Mesothelial cell of epicardium (in vitro differentiated cells): ENCODE measurements at places on chromosomes 6 and 20.

DNA sequence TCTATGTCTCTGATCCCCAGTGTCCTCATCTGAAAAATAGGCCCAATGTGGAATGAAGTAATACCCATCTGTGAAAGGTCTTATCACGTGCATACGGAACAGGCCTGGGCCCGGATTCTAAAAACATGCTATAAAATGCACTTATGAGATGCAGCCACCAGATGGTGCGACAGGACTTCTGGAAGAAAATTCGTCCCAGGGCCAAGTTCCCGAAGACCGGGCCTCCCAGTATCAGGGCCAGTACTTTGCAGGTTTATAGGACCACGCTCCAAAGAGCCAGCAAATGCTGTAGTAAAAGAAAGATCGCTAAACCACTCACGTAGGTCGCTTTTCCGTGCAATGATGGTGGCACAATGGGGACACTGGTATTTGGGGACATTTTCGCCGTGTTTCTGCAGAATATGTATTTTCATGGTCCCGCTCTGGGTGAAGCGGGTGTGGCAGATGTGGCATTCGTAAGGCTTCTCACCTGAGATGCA is 10.6 kb downstream of the CTCFL start:
- no peak overlapping the region for H3K4me3 ChIP-seq
- H3K27me3 ChIP-seq: peaks cover 26% of the 10 kb centered on the region
- H3K36me3 ChIP-seq: no peaks in the 10 kb centered on the region
- peaks cover 13% of the 10 kb centered on the region for H3K4me1 ChIP-seq
- peak; percentile 43 for DNase-seq
- no peak overlapping the region for H3K27ac ChIP-seq

DNA sequence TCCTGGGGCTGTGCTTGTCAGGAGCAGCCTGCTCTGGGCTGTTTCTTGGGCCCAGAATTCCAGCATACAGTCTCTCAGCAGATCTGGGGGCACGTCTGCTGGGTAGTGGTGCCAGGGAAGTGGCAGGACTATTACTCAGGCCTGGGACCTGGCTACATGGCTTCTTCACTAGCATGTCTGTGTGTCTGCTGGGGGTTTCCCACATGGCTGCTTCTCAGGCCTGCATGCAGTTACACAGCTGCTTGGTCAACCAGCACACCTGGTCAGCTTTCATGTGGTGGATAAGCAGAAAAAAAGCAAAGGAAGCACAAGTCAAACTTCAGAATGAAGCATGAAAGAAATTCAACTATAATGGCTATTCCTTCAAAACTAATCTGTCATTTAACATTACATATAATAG is 316.2 kb upstream of the NOX3 start:
- H3K27me3 ChIP-seq: peaks cover 4% of the 10 kb centered on the region
- DNase-seq: no peak
- H3K27ac ChIP-seq: no peak overlapping the region

DNA sequence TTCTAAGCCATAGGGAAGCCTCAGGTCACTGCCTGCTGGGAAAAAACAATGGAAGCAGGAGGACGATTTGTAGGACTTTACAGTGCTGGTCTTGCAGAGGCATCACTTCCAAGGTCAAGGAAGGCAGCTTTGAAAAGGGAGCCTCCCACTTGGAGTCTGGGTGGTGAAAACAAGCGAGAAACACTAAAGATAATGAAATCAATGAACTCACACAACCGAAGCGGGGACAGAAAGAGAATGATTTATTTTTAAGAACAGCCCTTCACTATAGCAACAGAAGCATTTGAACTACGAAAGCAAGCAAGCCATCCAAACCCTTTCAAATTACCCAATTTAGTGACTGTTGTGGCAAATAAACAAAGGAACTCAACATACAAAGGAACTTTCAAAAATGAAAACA is 227.5 kb downstream of the THBS2 start:
- no peak overlapping the region for H3K27ac ChIP-seq
- H3K4me3 ChIP-seq: no peak overlapping the region
- H3K27me3 ChIP-seq: no peaks in the 10 kb centered on the region
- H3K36me3 ChIP-seq: no peaks in the 10 kb centered on the region
- peaks cover 6% of the 10 kb centered on the region for H3K4me1 ChIP-seq
- DNase-seq: no peak

- no peaks in the 10 kb centered on the region for H3K27me3 ChIP-seq
- H3K4me1 ChIP-seq: peaks cover 2% of the 10 kb centered on the region
- H3K4me3 ChIP-seq: no peak overlapping the region
- no peak for DNase-seq
- no peak overlapping the region for H3K27ac ChIP-seq
Measured at GRCh38 chr6:2492686-2493523, 247.5 kb upstream of the GMDS start.

GRCh38 chr6:157104803-157105202 is 218.5 kb downstream of the TMEM242 start:
- peaks cover 31% of the 10 kb centered on the region for H3K4me1 ChIP-seq
- H3K36me3 ChIP-seq: peaks cover 23% of the 10 kb centered on the region
- no peaks in the 10 kb centered on the region for H3K27me3 ChIP-seq
- no peak for DNase-seq
- no peak overlapping the region for H3K4me3 ChIP-seq

DNA sequence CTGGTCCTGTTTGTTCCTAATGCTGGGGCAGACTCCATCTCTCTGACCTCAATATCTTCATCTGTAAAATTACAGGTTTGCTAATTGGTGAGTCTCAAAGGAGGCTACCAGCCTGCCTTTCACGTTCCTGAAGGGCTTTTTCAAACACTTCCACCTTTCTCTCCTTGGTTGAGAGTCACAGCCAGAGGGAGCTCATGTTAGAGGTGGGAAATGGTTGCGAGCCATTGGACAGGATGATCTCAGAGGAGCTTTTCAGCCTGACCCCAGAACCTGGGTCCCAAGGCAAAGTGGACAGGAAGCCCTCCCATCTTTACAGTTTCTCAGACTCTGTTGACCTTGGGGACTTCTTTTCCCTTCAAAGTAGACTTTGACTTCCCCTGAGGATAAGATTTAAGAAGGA is 37.6 kb downstream of the NDUFAF5 start:
- DNase-seq: no peak
- H3K4me1 ChIP-seq: no peaks in the 10 kb centered on the region
- no peak overlapping the region for H3K27ac ChIP-seq
- H3K27me3 ChIP-seq: peaks cover 7% of the 10 kb centered on the region
- H3K36me3 ChIP-seq: peaks cover 12% of the 10 kb centered on the region

GRCh38 chr6:115863211-115863610 is 197.5 kb downstream of the FRK start:
- no peak overlapping the region for H3K27ac ChIP-seq
- no peak for DNase-seq
- H3K4me3 ChIP-seq: no peak overlapping the region
- H3K36me3 ChIP-seq: no peaks in the 10 kb centered on the region
- H3K4me1 ChIP-seq: no peaks in the 10 kb centered on the region
- no peaks in the 10 kb centered on the region for H3K27me3 ChIP-seq

GRCh38 chr6:169895000-169895759 is 143.8 kb downstream of the ERMARD start:
- no peak overlapping the region for H3K27ac ChIP-seq
- no peaks in the 10 kb centered on the region for H3K4me1 ChIP-seq
- H3K4me3 ChIP-seq: no peak overlapping the region
- H3K27me3 ChIP-seq: peaks cover 20% of the 10 kb centered on the region

DNA sequence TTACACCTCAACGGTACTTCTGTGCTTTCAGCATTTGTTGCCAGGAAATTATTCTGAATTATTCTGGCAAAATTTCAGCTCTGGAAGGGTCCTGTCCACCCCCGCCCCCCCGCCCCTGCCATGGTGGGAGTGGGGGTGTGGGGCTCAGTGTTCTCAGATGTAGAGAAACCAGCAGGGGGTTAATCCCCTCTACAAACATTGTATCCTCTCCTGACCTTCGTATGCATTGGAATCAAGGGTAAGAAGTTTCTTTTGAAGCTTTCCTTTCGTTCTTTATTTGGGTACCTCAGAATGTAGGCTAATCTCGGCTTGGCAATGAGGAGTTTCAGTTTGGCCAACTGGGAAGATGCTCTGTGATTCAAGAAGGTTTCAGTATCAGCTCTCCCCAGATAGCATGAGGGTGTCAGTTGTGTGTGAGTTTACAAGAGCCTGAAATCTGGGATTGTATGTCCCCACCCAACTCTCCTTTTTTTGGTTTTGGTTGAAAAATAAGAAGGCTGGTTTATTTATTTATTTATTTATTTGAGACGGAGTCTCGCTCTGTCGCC is 25.5 kb upstream of the OLIG3 start:
- H3K4me1 ChIP-seq: peaks cover 21% of the 10 kb centered on the region
- H3K36me3 ChIP-seq: no peaks in the 10 kb centered on the region
- peaks cover 69% of the 10 kb centered on the region for H3K27me3 ChIP-seq

DNA sequence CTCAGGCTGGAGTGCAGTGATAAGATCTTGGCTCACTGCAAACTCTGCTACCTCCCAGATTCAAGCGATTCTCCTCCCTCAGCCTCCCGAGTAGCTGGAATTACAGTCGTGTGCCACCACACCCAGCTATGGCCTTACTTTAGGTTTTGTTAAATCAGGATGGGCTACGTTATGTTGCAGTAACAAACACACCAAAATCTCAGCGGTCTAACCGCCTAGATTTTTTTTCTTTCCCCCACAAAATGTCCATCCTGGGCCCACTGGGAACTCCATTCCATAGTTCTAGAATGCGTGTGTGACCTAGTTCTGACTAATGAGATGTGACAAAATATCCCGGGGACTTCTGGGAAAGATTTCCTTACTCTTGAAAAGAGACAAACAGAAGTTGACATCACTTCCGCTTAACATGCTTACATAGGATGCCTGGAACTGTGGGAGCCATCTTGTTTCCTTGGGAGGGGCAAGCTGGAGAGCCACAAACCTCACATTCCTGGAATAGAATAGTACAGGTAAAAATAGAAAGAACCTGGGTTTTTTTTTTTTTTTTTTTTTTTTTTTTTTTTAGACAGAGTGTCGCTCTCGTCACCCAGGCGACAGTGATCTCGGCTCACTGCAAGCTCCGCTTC is 42.3 kb upstream of the TRERF1 start:
- no peak overlapping the region for H3K4me3 ChIP-seq
- no peaks in the 10 kb centered on the region for H3K27me3 ChIP-seq
- DNase-seq: no peak
- no peak overlapping the region for H3K27ac ChIP-seq
- H3K4me1 ChIP-seq: no peaks in the 10 kb centered on the region

- no peak overlapping the region for H3K4me3 ChIP-seq
- no peak overlapping the region for H3K27ac ChIP-seq
- DNase-seq: no peak
- H3K4me1 ChIP-seq: peaks cover 2% of the 10 kb centered on the region
Measured at GRCh38 chr20:23207826-23208540, 121.9 kb upstream of the CD93 start.

GRCh38 chr6:119129148-119129967 is 50.9 kb upstream of the FAM184A start:
- no peaks in the 10 kb centered on the region for H3K36me3 ChIP-seq
- H3K4me1 ChIP-seq: peaks cover 24% of the 10 kb centered on the region
- H3K27me3 ChIP-seq: no peaks in the 10 kb centered on the region
- no peak for DNase-seq
- H3K4me3 ChIP-seq: no peak overlapping the region

DNA sequence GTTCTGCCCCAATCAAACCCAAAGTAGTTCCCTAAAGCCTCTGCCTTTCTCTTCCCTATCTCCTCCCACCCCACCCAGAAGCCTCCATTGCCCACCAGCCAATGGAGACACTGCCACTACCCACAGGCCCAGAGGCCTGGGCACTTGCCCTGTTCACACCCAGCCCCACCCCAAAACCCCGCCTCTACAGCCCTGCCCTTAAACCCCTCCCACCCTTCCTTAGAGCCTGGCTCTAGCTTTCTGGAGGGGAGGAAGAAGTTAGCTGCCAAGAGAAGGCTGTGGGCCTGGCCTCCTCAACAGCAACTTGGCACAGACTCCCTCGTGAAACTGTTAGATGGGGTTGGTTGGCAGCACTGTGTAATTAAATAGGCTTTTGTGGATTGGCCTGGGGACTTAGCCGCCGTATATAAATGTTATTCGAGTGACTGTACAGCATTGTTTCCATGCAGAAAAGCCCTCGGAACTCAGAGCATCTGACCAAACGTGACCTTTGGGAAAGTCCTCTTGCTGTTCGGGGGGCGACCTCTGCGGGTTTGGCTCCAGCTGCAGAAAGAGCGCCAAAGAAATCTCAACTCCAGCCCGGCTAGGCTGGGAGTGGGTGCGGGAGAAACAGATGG is 31.4 kb downstream of the COL11A2 start:
- peaks cover 3% of the 10 kb centered on the region for H3K27me3 ChIP-seq
- H3K27ac ChIP-seq: no peak overlapping the region
- no peak for DNase-seq
- peak overlapping the region; percentile 84 for H3K4me3 ChIP-seq
- H3K4me1 ChIP-seq: peaks cover 10% of the 10 kb centered on the region

DNA sequence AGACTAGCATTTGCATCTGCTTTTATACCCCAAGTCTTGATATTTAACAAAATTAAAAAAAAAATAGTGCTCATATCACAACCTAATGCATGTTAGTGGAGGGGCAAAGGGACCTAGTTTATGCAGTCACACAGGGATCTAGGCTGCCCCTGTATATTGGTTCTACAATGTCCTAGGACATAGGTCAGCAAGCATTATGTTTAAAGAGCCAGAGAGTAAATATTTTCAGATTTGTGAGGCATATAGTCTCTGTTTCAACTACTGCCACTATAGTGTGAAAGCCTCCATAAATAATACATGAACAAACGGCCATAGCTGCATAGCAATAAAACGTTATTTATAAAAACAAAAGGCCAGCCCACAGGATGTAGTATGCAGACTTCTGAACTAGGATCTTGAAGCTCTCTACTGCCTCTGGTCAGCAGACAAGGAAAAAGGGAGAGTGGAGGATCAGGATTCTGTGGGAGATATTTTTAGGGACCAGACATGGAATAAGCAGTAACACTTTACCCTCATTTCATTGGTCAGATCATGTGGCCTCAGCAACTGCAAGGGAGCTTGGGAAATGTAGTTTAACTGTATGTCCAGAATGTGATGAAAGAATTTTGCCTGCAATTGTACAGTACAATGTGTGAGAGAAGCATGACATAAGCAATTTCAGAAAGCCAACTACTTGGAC is 414.2 kb upstream of the SPTLC3 start:
- peaks cover 50% of the 10 kb centered on the region for H3K4me1 ChIP-seq
- no peak overlapping the region for H3K27ac ChIP-seq
- no peak overlapping the region for H3K4me3 ChIP-seq
- DNase-seq: no peak

GRCh38 chr6:131492932-131493573 is 80.0 kb upstream of the ARG1 start:
- no peak overlapping the region for H3K27ac ChIP-seq
- no peaks in the 10 kb centered on the region for H3K36me3 ChIP-seq
- no peak for DNase-seq
- H3K4me1 ChIP-seq: peaks cover 3% of the 10 kb centered on the region

- no peak for DNase-seq
- H3K4me1 ChIP-seq: no peaks in the 10 kb centered on the region
- H3K36me3 ChIP-seq: no peaks in the 10 kb centered on the region
- H3K27me3 ChIP-seq: peaks cover 10% of the 10 kb centered on the region
Measured at GRCh38 chr6:29527126-29527525, 32.4 kb downstream of the UBD start.

DNA sequence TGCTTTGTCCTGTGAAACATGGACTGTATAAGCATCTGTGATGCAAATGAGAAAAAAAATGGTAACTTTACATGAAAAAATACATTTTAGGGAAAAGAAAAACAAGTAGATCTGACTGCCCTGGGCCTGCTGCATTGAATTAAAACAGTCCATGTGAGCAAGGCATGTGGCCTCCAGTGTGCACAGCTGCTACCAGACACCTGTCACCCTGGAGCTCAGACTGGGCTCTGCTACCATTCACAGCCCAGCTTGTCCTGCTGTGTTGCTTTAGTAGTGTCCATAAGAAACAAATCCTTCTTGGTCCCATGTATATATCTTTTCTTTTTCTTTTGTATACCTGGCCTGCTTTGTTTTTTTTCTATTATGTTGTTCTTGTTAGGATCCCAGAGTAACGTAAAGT is 315.9 kb downstream of the NKAIN2 start:
- no peak overlapping the region for H3K4me3 ChIP-seq
- no peak overlapping the region for H3K27ac ChIP-seq
- H3K36me3 ChIP-seq: no peaks in the 10 kb centered on the region
- peaks cover 17% of the 10 kb centered on the region for H3K4me1 ChIP-seq
- DNase-seq: no peak
- peaks cover 5% of the 10 kb centered on the region for H3K27me3 ChIP-seq
